Skeletal muscle cell (primary cell): ENCODE measurements at places on chromosomes 6 and 20.

GRCh38 chr6:37050045-37050853 is 44.8 kb downstream of the FGD2 start:
- no peak for DNase-seq

- DNase-seq, result no peak
Measured at GRCh38 chr20:52482044-52482443, 290.5 kb upstream of the ZFP64 start.

DNA sequence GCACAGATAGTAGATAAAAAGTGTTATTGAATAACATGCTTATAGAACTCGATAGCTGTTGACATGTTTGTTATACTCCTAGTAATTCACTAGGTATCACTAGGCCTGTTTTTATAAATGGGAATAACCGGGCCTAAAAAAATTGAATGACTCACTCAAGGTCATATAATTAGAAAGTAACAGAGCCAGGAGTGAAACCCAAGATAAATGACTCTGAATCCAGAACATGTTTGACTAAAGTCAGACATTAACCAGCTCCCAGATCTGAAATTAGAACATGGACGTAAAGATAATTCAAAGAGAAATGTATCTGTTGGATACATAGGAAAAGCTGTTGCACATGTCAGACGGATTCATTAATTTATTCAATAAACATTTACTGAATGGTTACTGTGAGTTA is 26.9 kb downstream of the RGS17 start:
- DNase-seq, result no peak

DNA sequence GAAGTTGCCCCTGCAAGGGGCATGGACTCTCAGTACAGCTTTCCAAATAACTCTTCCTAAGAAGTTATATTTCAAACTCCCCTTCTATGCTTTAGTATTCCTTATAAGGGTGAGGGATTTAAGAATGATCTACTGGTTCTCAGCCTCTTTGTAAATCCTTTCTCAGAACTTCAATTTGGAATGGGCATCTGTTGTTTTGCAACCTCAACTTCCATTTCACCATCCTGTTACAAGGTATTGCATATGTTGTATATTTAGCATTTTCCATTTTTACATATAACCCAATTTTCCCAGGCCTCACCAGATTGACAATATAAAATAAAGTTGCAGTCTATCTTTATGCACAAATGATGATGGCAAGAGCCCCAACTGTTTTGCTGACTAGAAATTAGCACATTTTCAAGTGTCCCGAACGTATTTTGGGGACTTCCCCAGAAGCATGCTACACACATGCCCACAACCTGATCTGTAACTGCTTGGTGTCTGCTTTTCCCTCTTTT is 154.9 kb upstream of the CARMIL1 start:
- DNase-seq, result no peak

GRCh38 chr20:8153281-8153908 is 21.3 kb downstream of the PLCB1 start:
- peak; percentile 47 for DNase-seq

GRCh38 chr6:10721850-10722569 is 860 bp upstream of the TMEM14C start:
- DNase-seq, result no peak

GRCh38 chr20:5621305-5621704 is 128.9 kb upstream of the SHLD1 start:
- DNase-seq, result no peak

DNA sequence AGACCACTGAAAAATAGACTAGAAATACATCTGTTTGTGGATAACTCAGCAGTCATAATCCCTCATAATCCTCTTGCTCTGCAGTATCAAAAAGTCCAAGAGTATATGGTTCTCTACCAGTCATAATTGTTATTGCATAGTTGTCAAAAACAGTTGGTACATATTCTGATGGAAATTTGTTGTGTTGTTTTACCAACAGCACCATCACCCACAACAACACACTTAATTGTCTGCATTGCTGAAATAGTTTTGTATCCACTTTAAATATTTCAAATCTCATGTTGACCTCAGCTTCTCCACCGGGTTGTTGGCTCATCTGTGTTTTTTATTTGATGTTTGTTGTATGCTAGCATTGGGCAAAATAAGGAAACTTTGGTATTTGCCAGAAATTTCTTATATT is 39.4 kb downstream of the ITCH start:
- DNase-seq, result no peak

DNA sequence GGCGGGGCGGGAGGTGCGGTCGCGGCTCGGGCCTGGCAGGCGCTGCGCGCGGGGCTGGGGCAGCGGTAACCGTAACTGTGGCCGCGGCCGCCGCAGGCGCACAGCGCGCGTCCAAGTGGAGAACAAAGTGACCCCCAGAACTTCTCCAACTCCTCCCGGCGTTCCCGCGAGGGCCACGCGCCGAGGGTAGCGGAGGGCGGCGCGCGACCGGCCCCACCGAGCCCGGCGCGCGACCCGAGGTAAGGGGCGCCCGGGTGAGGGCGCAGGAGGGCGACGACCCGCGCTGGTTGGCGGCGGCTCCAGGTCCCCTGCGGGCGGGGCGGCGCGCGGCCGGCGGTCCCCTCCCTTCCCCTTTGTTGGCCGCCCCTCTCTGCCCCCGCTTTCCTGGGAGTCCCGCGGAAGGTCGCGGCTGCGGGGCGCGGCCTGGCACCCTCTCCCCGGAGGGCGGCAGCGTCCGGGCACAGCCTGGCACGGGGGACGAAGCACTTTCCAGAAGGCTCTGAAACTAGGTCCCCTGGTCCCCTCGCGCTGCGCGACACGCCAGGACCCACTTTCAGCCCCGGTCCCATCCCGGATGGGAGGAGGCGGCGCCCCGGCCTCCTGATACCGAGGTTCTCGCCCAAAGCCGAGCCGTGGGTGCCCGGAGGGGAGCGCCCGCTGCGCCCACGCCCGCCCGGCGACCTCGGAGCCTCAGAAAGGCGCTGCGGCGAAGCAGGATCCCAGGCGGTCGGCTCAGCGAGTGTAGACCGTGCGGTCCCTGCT is at the start of gene TIAM2:
Gene TIAM2 (plus strand): TSS at position 62 of the 762 bp plus-strand sequence. CDS start 133,909 bp downstream, outside the sequence.
- no peak for DNase-seq

DNA sequence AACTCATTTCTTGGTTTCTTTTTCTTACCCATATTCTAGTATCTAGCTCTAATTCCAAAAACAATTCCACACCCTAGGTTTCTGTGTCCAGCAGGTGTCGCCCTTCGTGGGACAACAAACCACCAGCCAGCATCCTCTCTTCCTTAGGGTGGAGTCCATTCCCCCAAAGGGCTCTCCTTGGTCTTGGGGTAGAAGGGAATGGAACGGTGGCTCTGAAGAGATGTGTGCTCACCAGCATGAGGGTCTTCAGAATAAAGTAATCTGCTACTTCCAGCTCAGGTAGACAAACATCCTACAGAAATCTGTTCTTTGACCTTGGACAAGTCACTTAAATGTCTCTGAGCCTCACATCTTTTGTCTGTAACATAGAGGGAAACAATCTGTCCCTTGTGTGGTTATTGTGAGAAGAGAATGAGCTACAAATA is 7.2 kb downstream of the HLA-DMB start:
- DNase-seq, result peak; percentile 25

- no peak for DNase-seq
Measured at GRCh38 chr20:48638546-48638945, 189.3 kb downstream of the PREX1 start.

DNA sequence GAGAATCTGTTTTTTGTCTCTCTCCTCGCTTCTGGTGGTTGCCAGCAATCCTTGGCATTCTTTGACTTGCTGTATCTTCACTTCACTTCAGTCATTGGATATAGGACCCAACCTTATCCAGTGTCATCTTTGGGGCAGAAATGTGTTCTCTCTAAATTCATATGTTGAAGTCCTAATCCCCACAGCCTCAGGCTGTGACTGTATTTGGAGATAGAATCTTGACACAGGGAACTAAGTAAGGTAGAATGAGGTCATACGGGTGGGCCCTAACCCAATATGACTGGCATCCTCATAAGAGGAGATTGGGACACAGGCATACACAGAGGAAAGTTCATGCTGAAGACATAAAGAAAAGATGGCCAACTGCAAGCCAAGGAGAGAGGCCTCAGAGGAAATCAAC is 51.9 kb upstream of the TPD52L1 start:
- DNase-seq, result no peak

- peak; percentile 65 for DNase-seq
Measured at GRCh38 chr20:4488407-4489339, 233.0 kb upstream of the PRND start.

- no peak for DNase-seq
Measured at GRCh38 chr6:19052219-19052618, 665.1 kb downstream of the RNF144B start.

DNA sequence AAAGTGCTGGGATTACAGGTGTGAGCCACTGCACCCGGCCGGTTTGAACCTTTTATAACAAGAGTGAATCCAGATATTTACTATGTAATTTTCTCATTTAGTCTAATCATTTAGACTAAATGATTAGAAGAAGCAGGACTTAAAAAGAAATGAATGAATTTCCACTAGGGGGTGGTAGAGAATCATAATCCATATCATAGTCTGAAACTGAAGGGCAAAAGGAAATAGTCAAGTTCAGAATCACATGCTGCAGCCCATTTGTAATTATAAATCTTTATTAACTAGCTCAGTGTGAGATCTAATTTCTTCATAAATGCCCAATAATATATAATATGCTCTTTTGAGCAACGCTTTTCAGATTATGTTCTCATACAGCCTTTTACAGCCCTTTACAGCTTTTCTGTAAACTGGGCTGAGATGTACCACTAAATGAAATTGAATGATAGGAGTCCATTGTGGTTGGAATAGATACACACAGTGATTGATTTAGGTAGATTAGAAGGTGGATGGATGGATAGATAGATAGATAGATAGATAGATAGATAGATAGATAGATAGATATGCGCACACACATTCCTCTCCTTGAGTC is 31.8 kb downstream of the PSMB9 start:
- DNase-seq, result no peak

DNA sequence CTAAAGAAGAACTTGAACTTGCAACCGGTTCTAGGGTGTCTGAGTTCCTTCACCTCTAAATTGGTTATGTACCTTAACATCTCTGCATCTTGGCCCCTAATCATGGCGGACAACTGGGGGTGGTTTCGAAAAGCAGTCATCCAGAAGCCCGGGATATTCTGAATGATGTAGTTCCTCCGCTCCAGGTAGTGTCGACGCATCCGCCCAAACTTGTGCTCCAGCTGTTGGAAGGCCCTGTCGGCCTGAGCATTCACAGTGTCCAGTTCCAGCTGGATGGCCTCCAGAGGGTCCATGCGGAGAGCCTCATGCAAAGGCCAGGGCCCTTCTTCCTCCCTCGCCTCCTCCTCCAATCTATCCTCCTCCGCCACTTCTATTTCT is 887 bp downstream of the TSPYL1 start:
- DNase-seq, result no peak

DNA sequence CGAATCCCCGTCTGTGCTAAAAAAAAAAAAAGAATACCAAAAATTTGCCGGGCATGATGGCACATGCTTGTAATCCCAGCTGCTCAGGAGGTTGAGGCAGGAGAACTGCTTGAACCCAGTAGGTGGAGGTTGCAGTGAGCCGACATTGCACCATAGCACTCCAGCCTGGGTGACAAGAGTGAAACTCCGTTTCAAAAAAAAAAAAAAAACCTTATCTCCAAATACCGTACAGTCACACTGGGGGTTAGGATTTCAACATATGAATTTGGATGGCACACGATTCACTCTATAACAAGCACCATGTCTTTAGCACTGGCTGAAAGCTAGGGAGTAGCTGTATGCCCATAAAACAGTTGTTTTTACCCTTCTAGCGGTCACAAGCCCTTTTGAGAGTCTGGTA is 3.8 kb downstream of the SMIM13 start:
- DNase-seq, result no peak

GRCh38 chr6:108105571-108105970 is 31.0 kb upstream of the OSTM1 start:
- DNase-seq, result no peak

GRCh38 chr6:68134796-68135195 is 500.3 kb upstream of the ADGRB3 start:
- DNase-seq, result no peak

DNA sequence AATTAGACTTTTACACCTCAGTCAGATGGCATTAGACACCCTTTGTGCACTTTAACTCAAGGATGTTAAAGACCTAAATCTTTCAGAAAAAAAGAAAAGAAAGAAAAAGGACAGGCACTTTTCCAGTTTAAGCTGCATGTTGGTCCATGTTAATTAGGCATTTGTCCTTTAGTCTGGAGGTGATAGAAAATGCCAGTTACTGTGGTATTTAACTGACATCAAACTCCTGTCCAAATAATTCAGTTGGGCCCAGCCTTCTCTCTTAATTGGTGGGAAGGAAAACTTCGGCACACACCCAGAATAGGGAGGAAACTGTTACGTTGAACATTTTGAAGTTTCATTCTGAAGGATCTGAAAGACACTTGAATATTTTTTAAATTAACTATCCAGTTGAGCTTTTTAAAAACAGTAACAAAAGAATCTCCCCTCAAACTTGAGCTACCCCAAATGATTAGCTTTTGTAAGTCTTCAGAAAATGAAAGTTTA is 30.3 kb downstream of the RREB1 start:
- DNase-seq, result no peak

GRCh38 chr6:137919837-137920730 is 53.0 kb downstream of the TNFAIP3 start:
- no peak for DNase-seq

DNA sequence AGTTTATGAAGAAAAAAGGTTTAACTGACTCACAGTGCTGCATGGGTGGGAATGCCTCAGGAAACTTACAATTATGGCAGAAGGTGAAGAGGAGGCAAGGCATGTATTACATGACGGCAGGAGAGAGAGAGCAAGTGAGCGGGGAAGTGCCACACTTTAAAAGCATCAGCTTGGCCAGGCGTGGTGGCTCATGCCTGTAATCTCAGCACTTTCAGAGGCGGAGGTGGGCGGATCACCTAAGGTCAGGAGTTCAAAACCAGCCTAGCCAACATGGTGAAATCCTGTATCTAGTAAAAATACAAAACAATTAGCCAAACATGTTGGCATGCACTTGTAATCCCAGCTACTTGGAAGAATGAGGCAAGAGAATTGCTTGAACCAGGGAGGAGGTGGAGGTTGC is 213.3 kb upstream of the THEMIS start:
- DNase-seq, result no peak

DNA sequence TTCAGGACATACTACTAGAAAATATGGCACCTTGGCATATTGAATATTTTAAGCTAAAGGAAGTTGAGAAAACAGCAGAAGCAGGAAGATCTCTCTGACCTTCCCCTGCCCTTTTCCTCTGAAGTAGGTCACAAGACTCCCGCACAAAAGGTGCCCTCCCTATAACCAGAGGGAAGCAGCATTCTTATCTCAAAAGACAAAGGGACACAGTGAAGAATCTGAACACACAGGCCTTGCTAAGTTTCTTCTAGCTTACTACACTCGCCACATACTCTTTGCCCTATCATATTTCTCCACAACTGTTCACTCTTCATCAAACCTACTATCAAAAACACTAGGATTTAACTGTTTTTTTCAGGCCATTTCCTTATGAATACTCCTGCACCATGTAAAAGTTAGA is 151.2 kb downstream of the ELOVL4 start:
- DNase-seq, result no peak

- no peak for DNase-seq
Measured at GRCh38 chr6:18016698-18017097, 29.3 kb upstream of the KIF13A start.

- DNase-seq, result no peak
Measured at GRCh38 chr6:36323062-36323461, 13.6 kb downstream of the BNIP5 start.
